WTC11 (cell line): ENCODE measurements at places on chromosomes 3 and 15. TPM values are rescaled to one million over a fixed set of nuclear protein-coding genes. Genes with fewer than 3 reads are reported as not detected.

DNA sequence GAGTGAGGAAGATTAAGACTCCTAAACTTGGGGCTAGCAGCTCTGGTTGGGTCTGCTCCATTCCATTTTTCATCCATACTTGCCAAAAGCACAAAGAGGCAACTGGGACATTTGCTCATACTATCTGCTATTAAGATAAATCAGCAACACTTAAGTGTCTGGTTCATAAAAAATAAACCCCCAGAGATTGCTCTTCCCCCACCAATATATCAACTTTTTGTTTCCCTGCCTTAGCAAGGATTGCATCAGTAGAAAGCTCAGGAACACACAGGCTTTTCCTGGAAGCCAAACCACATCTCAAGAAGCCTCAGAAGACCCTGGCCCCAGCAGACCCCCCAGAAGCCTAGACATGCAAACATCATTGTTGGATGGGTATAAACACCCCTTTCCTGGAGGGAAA is 232.4 kb upstream of the WNT5A start:
- DNase-seq: no peak

- DNase-seq: no peak
Measured at GRCh38 chr15:23483821-23484299, 36.8 kb upstream of the GOLGA6L2 start.

- DNase-seq: no peak
Measured at GRCh38 chr15:67779549-67780111, 45.7 kb upstream of the SKOR1 start.

- no peak for DNase-seq
Measured at GRCh38 chr15:35499723-35500122, 46.2 kb downstream of the DPH6 start.

DNA sequence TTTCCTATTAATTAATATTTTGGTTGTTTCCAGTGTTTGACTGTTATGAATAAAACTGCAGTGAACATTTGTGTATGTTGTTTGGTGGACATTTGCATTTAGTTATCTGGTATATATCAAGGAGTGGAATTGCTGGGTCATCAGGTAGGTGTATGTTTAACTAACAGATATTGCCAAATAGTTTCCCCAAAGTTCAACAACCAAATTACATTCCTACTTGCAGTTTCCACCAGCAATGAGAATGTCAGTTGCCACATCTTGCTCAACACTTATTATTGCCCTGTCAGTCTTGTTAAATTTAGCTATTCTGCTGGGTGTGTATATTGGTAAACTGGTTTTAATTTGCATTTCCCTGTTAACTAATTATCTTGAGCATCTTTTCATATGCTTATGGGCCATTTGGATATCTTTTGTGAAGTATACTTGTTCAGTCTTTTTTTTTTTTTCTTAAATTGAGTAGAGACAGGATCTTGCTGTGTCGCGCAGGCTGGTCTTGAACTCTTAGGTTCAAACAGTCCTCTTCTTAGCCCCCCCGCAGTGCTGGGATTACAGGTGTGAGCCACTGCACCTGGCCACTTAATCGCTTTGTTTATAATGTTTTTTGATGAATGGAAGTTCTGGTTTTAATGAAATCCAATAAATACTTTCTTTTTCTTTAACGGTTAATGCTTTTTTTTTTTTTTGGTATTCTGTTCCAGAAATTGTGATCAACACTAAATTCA is 7.9 kb downstream of the FEM1B start:
- DNase-seq: peak; percentile 36

DNA sequence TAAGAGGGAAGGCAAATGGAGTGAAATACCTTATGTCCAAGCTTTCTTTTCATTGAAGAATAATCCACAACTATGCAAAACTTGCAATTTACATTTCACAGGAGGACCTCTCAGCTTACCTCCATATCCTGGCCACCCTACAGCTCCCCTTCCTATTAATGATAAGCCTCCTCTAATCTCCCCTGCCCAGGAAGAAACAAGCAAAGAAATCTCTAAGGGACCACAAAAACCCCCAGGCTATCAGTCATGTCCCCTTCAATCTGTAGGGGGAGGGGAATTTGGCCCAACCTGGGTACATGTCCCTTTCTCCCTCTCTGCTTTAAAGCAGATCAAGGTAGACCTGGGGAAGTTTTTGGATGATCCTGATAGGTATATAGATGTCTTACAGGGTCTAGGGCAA is 11.0 kb upstream of the OSBPL11 start:
- DNase-seq: no peak

DNA sequence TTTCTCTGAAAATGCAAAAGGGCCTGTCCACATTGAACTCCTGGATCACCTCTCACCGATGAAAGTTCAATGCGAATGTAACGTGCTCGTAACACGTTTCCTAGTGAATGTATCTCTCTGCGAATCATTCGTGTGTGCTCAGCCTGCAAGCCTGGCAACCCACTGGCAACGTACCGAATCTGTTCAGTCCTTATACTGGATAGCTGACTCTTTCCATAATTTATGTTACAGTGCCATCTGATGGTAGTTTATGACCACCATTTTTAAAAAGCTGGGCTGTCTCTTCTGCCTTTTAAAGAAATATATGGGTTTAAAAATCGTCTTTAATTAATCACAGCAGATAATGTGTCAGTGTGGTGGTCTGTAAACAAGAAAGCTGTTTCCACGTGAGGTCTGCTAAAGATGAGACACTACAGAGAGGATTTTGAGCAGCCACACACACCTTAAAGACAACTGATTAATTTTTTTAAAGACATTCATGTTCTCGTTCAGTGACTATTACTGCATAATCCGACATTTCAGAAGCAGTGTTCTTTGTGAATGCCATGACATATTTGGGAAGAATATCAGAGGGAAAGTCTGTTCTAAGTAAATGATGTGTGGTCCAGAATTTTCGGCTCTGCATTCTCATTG is 69.4 kb upstream of the FOXP1 start:
- no peak for DNase-seq

GRCh38 chr15:44096596-44096995 is 98.5 kb downstream of the FRMD5 start:
- no peak for DNase-seq

DNA sequence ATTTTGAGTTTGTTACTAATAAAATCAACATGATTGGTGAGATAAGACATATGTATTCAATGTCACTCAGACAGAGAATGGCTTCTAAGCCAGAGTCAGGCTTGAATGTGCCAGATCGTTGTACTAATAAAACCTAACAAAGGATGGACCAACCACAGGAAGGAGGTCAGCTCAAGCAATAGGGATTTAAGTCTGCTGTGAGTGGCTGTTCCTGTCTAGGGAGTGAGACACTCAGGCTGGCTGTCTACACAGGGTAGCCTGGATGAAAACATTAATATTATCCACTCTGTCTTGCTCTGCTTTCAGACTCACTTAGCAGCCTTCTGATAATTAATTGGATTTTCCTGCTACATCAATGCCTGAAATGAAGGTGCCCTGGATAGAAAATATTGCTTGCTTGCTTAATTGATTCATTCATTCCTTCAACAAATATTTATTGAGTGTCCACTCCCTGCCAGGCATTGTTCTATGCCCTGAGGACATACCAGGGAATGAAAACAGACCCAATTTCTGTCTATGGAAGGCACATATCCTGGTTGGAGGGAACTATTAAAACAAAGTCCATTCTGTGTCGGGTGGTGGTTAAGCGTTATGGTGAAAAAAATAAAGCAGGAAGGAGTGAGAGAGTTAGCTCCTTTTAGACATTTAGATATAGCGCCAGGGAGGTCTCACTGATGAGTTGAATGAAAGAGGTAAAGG is 239.4 kb downstream of the CHST2 start:
- DNase-seq: no peak

- DNase-seq: no peak
Measured at GRCh38 chr3:42905740-42906069, 237 bp upstream of the ZNF662 start.

DNA sequence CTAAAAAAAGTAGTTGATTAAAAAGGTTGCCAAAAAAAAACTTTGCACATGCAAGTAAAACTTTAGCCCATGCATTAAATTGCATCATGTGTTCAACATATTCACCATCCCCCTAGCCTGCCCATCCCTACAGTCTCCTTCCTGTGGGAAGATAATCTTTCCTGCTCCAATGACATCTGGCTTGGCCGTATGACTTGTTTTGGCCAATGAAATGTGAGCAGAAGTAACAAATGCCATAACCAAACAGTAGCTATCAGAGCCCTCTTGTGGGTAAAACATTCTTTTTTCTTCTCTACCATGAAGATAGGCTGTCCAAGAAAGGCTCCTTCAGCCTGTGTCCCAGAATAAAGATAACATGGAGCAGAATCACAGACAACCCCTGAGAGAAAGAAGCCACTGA is 15.3 kb downstream of the ERC2 start:
- DNase-seq: no peak

- DNase-seq: no peak
Measured at GRCh38 chr15:95644100-95644875, 686.2 kb upstream of the NR2F2 start.

DNA sequence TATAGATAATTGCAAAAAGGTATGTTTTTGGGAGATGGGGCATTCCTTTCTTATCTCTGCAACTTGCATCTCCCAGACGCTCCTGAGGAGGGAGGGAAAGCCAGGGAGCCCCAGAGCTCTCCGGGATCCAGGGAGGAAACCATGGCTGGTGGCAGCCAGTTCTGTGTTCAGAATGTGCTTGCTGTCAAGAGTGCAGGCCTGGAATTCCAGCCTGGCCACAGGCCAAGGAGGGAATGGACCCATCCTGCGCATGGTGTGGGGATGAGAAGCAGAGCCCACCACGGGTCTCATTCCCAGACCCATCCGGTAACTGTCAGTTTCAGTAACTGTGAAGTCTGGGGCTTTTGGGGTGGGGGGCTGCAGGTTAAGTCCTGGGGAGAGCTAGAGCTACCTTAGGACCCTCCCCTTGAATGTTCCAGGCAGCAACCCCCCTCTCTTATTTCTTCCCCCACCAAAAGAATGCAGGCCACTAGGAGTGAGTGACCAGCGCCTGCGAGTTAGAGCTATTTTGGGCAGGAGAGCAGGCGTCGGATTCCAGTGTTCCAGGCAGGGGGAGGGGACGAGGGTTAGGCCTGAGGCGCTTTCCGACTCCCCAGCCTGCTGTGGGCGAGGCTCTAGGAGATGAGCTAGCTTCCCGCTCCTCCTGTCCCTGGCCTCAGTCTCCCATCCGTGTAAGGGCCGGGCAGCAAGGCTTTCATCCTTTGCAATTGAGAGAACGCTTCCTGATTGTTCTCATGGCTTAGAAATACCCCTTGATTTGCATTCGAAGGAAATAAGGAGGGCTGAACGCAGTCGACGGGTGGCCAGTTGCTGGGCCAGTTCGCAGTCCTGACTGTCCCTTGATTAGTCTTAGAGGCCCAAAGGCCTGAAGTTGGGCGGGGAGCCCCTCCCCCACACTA is 781 bp upstream of the DAG1 start:
- peak; percentile 78 for DNase-seq

DNA sequence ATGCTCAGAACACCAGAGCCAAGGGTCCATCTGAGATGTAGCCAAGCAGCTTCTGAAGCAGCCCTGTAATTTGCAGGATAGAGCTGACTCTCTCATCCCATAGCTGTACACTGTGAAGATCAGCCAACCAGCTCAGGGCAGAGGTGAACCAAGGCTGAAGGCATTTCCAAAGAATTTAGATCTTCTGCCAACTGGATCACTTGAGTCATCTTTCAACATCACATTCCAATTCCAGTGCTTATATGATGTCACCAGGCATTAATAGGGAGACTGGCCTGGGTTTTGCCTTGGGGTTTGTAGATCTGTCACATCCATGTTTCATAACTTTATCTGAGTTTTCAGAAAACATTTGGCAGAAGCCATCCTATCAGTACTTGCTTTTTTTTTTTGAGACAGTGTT is 98.2 kb downstream of the NR2F2 start:
- no peak for DNase-seq

GRCh38 chr3:177420651-177421480 is 223.6 kb upstream of the TBL1XR1 start:
- DNase-seq: no peak

GRCh38 chr15:58524247-58524646 is 92.5 kb downstream of the LIPC start:
- no peak for DNase-seq

DNA sequence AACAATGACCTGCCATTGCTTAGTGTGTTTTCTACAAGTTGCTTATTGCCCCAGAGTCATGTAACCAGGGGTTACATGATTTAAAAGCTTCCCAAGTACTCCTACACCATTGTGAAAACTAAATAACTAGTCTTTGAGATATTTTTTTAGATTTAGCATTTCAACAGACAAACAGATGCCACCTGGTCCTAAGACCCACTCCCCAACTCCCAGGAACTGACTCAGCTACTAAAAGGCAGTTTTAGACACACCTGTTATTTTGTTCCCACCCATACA is 28.1 kb upstream of the KBTBD12 start:
- DNase-seq: no peak

- DNase-seq: no peak
Measured at GRCh38 chr3:159936541-159936940, 52.1 kb upstream of the IL12A start.

- DNase-seq: no peak
Measured at GRCh38 chr3:47265725-47266428, 16.7 kb downstream of the KIF9 start.

- DNase-seq: peak; percentile 53
Measured at GRCh38 chr3:12286927-12287726, 1.7 kb upstream of the PPARG start.

DNA sequence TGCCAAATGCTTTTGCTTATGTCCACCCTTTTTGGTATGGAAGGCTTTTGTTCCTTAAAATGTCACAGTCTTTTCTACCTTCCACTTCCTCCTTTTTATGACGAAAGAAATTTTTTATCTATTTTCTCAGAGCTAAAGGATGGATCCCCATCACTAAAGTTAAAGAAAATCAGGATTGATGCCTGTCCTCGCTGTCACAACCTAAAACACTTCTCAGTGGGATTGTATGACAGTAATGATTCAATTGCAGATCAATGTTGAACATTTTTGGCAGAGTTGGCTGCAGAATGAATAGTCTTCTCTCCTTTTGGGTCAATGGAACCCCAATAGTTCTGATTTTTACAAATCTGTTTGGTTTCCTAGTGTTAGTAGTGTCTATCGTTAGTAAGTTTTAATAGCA is 549.8 kb upstream of the ROBO2 start:
- no peak for DNase-seq

GRCh38 chr3:48848816-48849515 is 1.3 kb upstream of the PRKAR2A start:
- no peak for DNase-seq

- DNase-seq: no peak
Measured at GRCh38 chr3:28986922-28987321, 293.9 kb upstream of the RBMS3 start.

DNAH1 gene
- 1.5 to 3.7 TPM (median 2.8 TPM) in 3 replicates for total RNA-seq

TUSC7 gene
- total RNA-seq: not detected in 3 replicates

SCG3 gene
- total RNA-seq: 31.5 to 32.3 TPM (median 32.1 TPM) in 3 replicates

NTRK3 gene
- 8.2 to 12.3 TPM (median 10.3 TPM) in 3 replicates for total RNA-seq

NAALADL2 gene
- 1.2 to 1.6 TPM (median 1.2 TPM) in 3 replicates for total RNA-seq

OR4F6 gene
- total RNA-seq: not detected in 3 replicates

SAMD7 gene
- not detected in 3 replicates for total RNA-seq

SLC28A2 gene
- total RNA-seq: 0.20 TPM in 1 of 3 replicates, not detected in the others
